ENCODE measurements at places on chromosomes 2 and 18.

DNA sequence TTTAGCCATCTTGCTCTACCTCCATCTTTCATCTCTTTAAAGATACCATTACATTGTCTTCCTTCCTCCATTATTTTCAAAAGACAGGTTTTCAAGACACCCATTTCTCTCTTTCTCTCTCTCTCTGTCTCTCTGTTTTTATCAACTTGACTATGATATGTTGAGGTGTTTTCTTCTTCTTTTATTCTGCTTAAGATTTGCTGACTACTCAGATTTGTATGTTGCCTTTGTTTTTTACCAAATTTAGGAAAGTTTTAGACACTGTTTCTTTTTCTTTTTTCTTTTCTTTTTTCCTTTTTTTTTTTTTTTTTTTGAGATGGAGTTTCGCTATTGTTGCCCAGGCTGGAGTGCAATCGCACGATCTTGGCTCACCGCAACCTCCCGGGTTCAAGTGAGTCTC, 647.5 kb upstream of the VRK2 start:
- DNase-seq: no peak

DNA sequence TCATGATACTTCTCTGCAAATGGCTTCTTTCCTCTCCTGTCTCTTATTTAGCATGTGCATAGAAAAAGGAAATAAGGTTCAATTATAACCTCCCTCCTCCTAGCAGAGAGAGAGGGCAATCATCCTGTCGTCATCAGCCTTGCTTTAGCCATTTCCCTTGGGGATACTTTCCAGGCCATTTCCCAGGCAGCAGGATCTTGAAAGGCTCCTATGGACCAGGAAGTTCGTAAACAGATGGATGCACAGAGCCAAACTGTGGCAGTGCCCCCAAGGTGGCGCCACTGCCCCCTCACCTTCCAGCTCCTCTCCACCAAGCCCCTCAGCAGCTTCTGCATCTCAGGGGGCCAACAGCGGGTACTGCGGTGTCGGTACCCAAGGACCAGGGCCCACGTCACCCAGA, 157.4 kb downstream of the DTNA start:
- DNase-seq: peak; percentile 33

DNA sequence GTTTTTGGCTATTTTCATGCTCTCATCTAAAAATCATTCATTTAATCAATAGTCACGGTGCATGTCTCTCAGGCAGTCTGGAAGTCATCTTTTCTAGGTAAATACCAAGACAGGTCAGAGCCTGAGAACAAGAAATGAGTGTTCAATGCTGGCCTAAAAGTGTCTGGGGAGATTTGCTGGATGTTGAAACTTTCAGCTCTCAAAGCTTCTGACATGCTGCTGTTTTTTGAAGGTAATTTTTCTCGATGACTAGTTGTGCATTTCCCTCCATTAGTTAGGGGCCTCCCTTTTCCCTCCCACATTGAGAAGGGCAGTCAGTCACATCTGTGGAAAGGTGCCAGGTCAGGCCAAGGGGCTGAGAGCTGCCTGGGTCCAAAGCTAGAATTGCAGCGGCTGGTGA, 115.6 kb downstream of the LPIN1 start:
- no peak for DNase-seq

- no peak for DNase-seq
These were observed 9.3 kb upstream of the KCNE4 start for GRCh38 chr2:223042704-223043118.

DNA sequence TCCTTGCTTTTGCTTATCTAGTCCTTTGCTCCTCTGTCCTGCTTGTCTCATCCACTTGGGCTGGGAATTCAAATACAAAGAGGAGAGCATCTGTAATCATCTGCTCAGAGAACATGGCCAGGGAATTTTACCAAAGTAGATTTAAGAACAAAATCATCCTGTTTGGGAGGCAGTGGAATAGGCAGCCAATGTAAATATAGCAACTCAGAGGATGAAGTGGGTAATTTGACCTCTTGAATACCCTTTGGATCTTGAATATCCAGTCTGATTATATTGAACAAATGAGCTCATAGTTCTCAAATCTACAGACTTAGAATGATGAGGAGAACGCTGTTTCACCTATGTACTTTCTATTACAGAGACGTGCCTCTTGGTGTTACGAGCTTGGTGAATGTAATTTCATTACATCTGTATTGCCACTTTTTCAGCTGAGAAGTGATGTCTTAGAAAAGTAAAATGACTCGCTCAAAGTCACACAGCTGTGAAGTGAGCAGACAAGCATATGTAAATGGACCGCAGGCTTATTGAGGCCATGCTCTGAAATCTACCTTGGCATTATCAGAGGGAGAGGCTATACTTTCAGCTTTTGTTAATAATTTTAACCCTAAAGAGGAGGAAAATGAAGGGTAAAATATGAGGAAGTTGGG, 266.3 kb downstream of the MTX2 start:
- DNase-seq: no peak

DNA sequence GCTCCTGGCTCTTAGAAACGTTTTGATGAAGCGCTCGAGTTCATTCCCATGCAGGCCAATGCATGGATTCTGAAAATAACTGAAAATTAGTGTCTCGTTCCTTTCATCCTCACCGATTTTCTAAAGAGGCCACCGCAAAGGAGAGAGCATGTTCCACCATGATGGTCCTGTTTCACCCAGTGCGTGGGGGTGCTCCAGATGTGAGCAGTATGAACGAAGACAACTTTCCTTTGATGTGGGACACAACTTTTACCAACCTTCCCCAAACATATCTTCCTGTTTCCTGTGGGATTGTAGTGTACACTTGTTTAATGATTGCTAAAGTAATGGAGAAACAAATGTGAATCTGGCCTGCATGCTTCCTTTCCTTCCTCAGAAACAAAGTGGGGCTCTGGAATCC, 114.5 kb downstream of the PRPF40A start:
- DNase-seq: no peak

- peak; percentile 100 for DNase-seq
These were observed 48.8 kb downstream of the HAUS1 start for GRCh38 chr18:46152808-46153617.

GRCh38 chr18:3444954-3445353, 5.0 kb upstream of the TGIF1 start:
- no peak for DNase-seq

GRCh38 chr2:231800493-231801091, 14.3 kb downstream of the COPS7B start:
- peak; percentile 50 for DNase-seq

GRCh38 chr2:141928476-141928875, 202.3 kb downstream of the LRP1B start:
- no peak for DNase-seq

- DNase-seq: no peak
These were observed 489.1 kb upstream of the ACVR2A start for GRCh38 chr2:147355706-147356105.

DNA sequence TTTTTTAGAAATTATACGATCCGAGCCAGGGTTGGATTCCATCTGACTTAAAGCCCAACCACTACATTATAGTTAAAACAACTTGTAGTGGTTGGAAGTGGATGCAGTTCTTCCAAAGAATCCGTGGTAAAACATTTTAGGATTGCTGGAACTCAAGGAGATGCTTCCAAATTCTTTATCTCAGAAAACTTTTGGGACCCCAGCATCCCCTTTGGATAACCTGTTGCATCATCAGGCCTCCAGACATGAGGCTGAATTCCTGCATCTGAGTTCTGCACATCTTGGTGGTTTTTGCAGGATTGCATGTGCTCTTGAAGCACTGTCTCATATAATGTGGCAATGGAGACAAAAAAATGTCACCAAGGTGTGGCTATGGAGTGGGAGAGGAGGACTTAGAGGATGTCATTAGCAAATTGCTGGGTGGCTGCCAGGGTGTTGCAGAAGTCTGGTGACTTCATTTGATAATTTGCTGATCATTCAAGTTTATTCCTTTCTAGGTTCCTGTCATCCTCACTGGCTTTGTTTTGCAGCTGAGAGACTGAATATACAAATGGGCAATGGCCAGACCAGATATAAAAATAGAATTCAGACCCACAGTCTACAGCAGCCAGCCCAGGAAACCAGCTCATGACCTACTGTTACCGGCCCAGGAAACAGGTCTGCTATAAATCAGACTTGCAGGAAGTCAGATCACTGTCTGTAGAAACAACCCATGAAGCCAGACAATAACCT, 207.7 kb downstream of the BCL2 start:
- no peak for DNase-seq

GRCh38 chr2:231602859-231603467, 10.3 kb downstream of the TEX44 start:
- no peak for DNase-seq

DNA sequence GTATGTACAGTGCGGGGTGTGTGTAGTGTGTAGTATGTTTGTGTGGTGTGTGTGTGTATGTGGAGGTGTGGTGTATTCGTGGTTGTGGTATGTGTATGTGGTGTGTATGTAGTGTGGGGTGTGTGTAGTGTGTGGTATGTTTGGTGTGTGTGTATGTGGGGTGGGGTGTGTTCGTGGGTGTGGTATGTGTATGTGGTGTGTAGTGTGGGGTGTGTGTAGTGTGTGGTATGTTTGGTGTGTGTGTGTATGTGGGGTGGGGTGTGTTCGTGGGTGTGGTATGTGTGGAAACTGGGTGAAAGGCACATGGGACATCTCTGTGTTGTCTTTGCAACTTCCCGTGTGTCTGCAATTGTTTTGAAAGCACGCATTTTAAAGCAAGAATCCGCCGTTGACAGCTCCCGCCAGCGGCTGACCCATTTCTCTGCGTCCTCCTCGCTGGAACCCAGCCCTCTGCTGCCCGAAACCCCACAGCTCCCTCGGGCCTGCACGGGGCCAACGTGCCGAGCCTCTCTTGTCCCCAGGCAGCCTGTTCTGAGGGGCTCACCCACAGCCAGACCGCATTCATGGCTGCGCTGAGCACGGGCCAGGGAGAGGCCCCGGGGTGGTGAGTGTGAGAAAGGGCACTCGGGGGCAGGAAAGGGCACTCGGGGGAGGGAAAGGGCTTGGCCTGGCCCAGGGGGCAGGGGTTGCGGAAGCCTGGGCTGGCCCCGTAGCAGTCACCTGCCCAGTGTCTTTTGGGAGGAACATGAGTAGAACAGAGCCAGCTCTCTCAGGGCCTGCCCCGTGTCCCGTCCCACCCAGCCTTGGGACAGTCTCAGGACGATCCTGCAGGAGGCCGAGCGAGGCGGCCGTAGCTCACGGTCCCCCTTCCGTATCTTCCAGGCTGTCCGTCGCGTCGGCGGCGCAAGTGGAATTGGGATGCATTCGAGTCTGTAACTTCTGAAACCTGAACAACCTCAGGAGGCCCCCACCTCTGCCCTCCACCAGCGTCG, 61.4 kb downstream of the TWIST2 start:
- peak; percentile 19 for DNase-seq

DNA sequence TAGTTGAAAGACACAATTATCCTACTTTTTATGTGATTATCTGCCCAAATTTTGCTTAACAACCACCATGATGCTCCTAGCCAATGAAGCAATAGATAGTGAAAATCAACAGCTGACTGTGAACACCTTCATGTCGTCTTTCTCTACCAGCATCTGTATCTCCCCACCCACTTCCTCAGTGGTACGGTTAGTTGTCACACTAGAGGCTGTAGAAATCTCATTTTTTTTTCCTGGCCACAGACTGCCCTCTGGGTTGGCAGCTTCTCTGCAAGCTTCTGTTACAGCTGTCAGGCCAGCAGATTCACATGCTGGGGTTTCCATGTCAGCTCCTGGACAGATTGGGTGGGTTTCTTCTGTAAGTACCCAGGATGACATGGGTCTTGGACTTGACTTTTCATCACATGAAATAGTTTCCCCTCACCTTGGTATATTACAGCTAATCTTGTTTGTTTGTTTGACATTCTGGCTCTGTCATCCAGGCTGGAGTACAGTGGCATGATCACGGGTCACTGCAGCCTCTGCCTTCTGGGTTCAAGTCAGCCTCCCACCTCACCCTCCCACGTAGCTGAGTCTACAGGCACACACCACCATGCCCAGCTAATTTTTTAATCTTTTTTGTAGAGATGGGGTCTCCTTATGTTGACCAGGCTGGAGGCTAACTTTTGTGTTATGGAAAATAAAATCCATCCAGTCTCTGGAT, 24.3 kb downstream of the STAT4 start:
- DNase-seq: no peak

GRCh38 chr2:145075454-145076062, 555.6 kb upstream of the ZEB2 start:
- DNase-seq: no peak

- no peak for DNase-seq
These were observed 607.6 kb downstream of the LRP1B start for GRCh38 chr2:141523199-141523598.

DNA sequence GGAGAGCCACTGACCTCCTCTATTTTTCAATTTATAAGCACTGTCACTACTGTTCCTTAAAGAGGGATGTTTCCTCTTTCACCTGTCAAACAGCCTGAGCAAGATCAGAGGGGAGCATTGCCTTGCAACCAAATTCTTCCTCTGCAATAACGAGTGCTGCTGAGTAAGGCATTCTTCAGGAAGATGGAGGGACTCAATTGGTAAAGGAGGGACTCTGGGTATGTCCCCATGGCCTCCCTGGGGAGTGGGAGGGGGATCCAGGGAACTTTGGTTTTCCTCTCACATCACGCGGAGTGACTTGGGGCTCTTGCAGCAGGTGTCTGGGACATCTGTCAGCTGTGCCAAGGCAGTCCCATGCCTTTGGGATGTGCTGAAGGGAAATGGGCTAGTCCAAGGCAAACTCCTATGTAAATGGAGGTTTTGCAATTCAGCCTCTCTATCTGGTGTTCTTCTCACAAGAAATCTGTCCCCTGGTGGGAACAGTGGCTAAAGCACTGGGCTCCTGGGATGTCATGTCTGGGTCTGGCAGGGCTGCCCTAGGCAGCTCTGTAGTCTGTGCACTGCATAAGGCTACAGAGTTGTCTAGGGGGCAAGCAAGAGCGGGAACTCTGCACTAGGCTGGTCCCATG, 14.4 kb upstream of the HES6 start:
- no peak for DNase-seq

DNA sequence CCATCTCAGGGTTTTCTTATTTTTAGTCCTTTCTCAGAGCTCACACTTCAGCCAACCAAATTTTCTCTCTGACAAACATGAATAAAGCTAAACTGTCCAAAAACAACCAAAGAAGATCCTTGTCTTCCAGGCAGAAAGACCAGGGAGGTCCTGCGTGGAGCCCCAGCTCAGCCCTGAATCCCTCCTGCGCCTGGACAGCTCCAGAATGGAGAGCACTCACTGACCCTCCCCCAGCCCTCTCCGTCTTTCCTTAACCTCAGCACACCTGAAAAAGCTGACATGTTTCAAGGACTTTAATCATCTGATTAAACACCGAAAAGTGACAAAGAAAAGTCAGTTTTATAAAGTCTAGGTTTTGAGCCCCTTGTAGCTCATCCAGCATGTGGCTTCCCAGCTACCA, 22.9 kb upstream of the GNAL start:
- DNase-seq: no peak

DNA sequence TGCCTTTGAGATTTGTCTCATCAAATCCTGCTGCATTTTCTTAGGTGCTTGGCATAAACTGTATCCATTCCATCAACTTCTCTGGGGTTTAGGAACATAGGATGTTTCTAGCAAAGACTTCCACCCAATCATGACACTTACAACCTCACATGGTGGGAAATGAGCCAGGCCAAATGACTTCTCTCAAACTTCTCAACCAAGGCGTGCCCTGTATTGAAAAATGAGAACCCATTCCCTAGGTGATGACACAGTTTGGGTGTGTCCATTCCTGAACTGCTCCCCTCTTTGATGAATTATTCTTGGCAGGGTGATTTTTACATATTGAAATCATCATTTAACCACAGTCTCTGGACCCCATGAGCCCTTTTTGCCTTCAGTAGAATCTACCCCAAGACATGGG, 161.1 kb downstream of the EN1 start:
- no peak for DNase-seq

- DNase-seq: no peak
These were observed 120.1 kb downstream of the KCNF1 start for GRCh38 chr2:11031876-11032275.

- no peak for DNase-seq
These were observed 650 bp downstream of the ORMDL1 start for GRCh38 chr2:189783451-189783926.
